ENCODE measurements at places on chromosomes 12 and 14.

DNA sequence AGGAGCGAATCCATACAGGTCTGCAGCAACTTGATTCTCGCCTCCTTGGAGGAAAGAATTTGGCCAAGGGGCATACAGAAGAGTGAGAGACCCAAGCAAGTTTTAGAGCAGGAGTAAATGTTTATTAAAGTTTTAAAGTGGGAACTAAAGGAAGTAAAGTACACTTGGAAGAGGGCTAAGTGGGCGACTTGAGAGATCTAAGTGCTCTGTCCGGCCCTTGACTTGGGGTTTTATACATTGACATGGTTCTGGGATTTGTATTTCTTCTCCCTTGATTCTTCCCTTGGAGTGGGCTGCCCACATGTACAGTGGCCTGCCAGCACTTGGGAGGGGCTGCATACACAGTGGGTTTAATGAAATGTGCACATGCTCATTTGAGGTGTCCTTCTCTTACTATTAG lies 421.2 kb downstream of the TMEM121 start:
- DNase-seq, result no peak

DNA sequence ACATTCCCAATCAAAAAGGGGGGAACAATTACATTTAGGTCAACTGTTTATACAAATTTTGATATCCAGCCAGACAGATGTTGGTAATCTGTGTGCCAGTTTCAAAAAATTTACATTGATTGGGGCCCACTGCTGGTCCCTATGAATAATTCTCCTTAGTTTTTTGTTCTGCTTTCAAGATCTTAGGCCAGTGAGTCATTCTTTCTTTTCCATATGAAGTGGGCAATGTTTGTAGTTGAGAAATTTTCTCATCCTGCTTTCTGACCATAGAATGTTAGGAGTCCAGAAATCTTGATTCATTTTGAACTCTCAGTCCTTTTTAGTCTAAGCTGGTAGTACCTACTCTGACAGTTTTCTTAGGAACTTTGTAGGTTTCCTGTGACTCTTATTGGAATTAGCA lies 244.3 kb downstream of the DIO2 start:
- DNase-seq, result no peak

DNA sequence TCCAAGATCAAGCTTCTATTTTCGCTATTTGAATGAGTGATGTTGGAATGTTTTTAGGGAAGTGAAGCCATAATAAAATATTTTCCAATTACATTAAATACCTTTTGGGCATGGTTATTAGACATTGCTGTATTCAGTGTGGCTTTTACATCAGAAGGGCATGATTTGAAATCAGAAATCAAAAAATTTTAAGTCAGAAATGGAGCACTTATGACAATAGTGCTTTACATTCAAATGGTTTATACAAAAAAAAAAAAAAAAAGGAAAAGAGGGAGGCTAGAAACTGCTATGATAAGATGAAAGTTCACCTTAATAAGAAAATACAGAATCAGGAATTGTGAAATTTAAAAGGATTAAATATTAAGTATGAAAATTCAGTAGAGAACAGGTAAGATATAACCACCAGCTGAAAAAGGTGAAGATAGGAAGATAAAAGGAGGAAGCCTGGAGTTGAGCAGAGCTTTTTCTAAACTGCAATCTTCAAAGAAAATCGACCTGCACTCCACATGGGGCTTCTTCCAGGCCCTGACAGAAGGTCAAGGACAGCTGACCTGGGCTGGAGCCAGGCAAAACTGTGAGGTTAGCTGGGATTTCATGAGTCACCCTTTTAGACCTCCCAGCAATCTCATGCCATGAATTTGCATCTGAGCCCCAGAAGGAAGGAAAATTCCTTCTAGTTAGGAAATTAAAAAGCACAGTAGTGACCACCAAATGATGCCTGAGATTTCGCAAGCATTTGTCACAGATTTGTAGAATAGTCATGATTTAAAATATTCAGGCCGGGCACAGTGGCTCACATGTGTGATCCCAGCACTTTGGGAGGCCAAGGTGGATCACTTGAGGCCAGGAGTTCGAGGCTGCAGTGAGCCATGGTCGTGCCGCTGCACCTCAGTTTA lies 23.4 kb upstream of the BMP4 start:
- DNase-seq, result no peak

DNA sequence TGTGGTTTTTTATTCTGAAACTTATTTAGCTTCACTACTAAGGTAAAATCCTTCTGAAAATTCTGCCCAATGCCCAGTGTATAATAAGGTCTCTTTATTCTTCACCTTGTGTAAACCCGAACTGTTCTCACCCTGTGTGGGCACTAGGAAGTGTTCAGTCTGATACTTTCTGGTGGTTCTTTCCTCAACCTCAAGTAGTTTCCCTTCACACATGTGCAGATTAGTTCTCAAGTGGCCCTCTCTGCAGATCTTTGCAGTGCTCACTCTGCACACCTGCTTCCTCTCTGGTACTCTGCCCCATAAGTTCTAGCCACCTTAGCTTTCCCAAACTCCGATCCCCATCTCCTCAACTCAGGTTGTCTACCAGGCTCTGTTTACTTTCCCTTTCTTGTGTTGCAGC lies 61.6 kb downstream of the RAD51B start:
- no peak for DNase-seq

- no peak for DNase-seq
Observed at GRCh38 chr14:50676814-50677516, 8.9 kb upstream of the SAV1 start.

GRCh38 chr14:91169951-91170350 lies 56.1 kb downstream of the DGLUCY start:
- DNase-seq, result no peak
